ENCODE measurements at places on chromosomes 13 and 19. TPM values are rescaled to one million over a fixed set of nuclear protein-coding genes. Genes with fewer than 3 reads are reported as not detected.

Gene CFAP97D2
- total RNA-seq = not detected

Gene FBN3
- total RNA-seq = 0.16 TPM

Gene FFAR2
- total RNA-seq = 1.8 TPM

Gene C13orf42
- not detected for total RNA-seq

Gene EID2B
- total RNA-seq = 0.20 TPM
